M059J (cell line): ENCODE measurements at places on chromosomes 2 and 18.

- no peak for DNase-seq
Observed at GRCh38 chr2:75526842-75527241, 33.9 kb downstream of the EVA1A start.

DNA sequence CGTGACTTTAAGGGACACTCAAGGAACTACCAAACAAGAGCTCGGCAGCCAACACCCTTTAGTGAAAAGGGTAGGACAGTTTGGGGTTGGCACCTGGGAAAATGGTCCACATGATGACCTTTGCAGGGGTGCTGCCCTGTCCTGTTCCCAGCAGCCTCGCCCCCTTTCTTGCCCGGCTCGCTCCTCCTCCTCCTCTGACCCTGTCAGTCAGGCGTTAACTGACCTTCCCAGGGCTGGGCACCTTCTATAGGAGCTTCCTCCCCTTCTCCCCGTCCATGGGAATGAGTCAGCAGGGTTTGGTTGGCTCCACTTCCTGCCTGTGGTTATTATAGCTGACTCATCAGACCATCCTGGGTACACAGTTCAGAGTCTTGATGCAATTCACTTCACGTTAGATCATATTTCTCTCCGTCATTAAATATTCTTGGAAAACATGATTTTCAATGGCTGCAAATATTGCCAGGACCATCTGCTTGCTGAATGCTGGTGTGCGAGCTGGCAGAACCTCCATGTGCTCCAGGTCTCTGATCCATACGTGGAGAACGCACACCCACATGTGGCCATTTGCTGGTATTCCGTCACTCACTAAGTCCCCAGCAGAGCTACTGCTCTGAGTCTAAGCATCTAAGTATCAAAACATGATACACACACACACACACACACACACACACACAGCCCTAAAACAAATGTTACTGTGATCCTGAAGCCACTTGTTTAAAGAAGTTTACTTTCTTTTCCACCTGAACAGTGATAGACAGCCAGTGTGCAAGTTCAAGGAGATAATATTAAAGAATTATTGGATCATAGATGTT is 185.0 kb downstream of the ANAPC1 start:
- DNase-seq, result peak; percentile 99

DNA sequence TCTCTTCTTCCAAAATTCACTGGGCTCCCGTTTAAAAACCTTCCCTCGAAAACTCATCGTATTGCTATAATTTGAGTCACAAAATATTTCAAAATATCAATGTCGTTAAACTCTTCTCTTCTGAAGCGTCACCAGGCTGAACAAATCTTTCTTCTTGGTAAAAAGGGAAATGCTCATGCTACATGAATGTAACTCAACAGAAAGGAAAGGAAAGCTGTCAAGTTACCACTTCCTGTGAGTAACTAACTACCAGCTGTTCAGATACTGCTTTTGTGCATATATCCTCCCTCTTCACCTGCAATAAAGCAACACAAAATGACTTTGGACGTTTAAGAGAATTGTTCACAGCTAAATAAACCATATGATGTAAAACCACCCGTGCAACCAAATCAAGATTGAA is 95.4 kb downstream of the DOCK10 start:
- DNase-seq, result peak; percentile 69

DNA sequence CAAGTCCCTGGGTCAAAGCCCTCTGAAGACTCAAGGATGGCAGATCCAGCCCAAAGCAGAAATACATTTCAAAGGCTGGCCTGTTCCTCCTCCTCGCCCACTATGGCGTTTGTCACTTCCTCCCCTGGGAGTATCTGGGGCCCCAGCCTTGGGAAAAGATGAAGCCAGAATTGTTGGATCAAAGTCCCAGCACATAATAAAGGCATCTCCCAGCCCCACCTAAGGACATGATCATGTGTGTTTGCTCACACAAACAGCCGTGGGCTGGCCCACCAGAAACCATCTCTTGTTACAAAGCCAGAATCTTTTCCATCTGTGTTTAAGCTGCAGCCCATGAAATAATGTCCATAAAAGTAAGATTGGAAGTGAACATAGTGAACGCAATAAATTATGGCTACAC is 50.1 kb upstream of the HAAO start:
- no peak for DNase-seq

DNA sequence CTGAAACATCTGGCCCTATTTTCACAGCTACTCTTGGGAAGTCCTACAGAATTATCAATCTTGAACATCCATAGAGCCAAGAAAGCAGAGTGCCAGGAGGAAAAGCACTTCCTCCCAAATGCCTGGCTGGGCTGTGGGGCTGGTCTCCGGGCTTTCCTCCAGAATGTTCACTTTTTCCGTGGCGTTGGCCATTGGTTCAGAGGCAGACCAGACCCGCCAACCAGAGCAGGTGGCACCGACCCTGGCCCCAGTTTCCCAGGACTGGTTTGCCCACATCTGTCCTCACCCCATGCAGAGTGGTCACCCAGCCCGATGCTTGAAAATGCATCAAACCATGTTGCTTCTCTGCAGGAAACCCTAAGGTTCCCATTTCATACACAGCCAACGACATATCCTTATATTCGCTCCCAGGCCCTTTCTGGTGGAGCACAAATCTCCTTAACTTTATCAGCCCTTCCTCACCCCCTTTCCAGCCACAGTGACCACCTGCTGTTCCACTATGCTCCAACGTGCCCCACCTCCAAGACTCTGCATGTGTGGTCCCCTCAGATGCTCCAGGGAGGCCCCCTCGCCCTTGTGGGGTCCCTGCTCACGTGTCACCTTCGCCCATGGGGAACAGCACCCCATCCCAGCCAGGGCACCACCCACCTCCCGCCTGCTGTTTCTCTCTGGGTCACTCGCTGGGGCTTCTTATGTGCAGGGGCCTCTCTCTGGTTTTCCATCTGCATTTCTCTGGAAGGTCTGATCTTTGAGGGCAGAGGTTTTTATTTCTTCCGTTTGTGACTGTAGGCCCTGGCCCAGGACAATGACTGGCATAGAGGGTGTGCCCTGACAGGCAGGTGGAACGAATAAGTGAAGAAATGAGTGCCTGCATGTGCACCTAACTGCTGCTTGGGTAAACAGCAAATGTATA is 92.9 kb downstream of the PXDN start:
- DNase-seq, result no peak

- peak; percentile 3 for DNase-seq
Observed at GRCh38 chr2:197804758-197805714, 643 bp downstream of the PLCL1 start.

DNA sequence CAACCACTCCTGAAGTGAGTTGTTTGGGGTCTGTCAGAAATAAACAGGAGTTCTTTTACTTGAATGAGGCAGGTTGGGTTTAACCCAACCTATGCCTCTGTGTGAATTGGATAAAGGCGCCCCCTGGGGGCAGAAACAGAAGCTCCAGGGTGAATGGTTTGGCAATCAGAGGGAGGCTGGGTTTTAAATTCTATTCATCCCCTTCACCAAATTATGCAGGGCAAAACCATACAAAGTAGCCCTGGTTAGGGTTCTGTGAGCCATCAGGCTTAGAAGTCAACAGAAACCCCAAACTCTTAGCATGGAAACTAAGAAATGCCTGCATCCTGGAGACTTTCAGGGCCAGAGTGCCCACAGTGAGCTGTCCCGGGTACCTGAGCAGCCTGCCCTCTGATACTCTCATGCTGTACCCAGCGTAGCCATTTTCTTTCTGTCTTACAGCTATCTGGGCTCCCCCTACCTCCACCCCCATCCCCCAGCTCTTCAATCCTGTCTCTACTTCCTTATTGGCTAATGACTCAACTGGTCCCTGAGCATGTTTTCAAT is 241.5 kb downstream of the ICOS start:
- peak; percentile 3 for DNase-seq

- no peak for DNase-seq
Observed at GRCh38 chr2:156338578-156338977, 6.1 kb upstream of the NR4A2 start.

GRCh38 chr2:161096336-161096735 is 63.9 kb upstream of the TANK start:
- DNase-seq, result no peak

DNA sequence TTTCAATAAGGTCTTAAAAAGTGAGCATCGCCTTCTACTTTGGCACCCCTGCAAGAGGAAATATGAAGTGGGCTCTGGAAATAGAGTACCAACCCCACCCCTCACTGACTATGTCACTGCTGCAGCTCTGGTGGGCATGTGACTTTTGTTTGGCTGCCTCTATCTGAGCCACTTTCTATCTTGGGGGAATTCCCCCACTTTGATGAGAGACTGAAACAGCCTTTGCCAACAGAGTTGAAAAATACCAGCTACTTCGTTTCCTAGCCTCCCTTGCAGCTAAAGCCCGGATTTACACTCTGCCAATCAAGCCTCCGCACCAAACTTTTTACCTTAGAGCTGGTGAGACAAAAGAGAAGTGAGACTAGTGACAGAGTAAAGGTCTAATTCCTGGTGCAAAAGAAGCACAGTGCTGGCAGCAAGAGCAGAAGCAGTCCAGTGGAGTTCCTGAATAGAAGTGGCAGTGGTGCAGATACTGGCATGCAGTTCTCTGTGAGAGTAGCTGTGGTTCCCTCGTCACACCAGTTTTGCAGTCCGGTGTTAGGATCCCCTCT is 12.0 kb upstream of the GALNT14 start:
- no peak for DNase-seq

- peak; percentile 37 for DNase-seq
Observed at GRCh38 chr18:57635003-57635822, 13.6 kb upstream of the NARS1 start.

GRCh38 chr18:59945544-59945943 is 45.7 kb downstream of the PMAIP1 start:
- no peak for DNase-seq

- DNase-seq, result no peak
Observed at GRCh38 chr2:140117386-140117785, 1337.2 kb upstream of the NXPH2 start.

DNA sequence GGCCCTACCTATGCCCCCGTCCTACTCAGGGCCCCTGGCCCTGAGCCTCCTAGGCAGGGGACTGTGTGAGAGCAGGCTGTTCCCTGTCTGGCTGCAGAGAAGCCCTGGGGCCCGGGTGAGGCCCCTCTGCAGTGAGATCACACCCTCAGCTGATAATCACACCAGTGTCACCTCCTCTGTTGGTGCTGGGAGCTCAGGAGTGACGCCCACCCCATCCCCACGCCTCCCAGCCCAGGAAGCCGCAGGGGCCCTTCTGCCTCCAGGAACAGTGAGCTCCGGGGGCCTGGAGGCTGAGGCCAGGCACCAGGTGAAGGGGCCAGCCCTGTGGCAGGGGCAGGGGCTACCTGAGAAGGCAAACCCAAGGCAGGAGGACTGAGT is 20.0 kb downstream of the KCNIP3 start:
- no peak for DNase-seq

- DNase-seq, result peak; percentile 97
Observed at GRCh38 chr2:127516041-127516762, 10.1 kb downstream of the IWS1 start.

DNA sequence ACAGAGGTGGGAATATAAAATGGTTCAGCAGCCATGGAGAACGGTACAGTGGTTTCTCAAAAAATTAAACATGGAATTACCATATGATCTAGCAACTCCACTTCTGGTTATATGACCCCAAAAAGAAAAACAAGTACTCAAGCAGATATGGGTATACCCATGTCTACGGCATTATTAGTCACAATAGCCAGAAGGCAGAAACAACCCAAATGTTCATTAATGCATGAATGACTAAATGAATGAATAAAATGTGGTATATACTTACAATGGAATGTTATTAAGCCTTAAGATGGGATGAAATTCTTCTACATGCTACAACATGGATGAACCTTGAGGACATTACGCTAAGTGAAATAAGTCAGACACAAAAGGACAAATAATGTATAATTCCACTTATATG is 266.8 kb upstream of the FBXO11 start:
- peak; percentile 78 for DNase-seq

GRCh38 chr2:32284321-32284720 is 6.6 kb downstream of the YIPF4 start:
- DNase-seq, result peak; percentile 71

GRCh38 chr2:29478641-29479040 is 363.4 kb downstream of the CLIP4 start:
- no peak for DNase-seq

DNA sequence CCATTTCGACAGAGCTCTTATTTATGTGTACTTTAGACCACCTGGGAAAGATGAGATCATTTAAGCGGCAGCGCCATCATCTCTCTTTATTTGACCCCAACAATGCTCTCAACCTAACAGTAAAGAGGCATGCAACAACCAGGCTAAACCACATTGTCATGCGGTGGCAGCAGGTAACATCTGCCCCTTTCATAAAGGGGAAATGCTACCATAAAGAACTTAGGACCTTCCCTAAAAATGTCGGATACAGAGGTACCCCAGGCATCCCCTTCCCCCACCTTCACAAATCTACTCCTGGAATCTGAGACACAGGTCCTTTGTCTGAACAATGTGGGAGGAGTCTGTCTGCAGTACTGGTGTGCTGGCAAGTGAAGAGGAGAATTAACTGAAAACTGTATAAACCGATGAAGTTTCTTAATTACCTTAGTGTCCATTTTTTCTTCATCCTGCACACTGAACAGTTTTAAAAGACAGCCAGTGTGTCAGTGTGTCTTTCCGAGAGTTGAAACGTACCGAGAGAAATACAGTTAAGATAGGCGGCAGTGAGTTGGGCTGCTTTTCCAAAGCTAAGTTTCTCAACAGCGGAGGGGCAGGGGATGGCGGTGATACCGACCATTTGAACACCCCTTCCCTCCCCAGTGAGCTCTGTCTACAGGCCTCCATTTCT is 1.9 kb downstream of the MEX3C start:
- peak; percentile 71 for DNase-seq

DNA sequence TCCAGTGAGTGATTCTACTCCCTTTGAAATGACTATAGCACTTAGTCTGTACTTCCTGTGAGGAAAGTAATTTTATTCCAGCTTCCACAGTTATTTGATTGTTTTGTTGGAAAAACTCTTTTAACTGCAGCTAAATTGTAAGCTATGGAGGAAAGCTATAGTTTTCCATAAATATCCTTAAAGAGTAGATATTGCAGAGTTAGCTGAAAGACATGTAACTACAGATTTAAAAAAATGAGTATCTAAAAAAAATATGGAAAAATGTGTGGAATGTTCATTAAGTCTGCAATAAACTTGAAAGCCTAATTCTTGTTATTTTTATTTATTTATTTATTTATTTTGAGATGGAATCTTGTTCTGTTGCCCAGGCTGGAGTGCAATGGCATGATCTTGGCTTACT is 56.8 kb upstream of the AQP4 start:
- DNase-seq, result no peak

GRCh38 chr2:174392706-174393105 is 2.8 kb upstream of the SCRN3 start:
- DNase-seq, result no peak

DNA sequence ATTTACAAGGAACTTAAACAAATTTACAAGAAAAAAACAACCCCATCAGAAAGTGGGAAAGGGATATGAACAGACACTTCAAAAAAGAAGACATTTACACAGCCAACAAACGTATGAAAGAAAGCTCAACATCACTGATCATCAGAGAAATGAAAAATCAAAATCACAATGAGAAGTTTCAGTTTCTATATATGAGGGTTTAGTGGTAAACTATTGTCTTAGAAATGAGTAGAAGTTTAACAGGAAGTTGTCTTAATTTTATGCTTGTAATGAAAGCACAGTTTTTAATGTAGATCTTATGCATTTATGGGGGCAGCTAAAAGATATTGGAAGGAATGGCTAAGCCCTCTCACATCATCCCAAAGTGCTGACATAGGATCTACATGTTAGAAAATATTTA is 325.4 kb downstream of the ERBB4 start:
- DNase-seq, result no peak

- no peak for DNase-seq
Observed at GRCh38 chr2:143649226-143649740, 520.1 kb downstream of the ARHGAP15 start.

GRCh38 chr18:12307701-12308385 is at the start of gene TUBB6:
TSS of gene TUBB6 (plus strand) at chr18:12308241. CDS start at chr18:12308293, 52 bp downstream.
- DNase-seq, result peak; percentile 62

GRCh38 chr2:241933179-241933911 is 63.8 kb downstream of the RTP5 start:
- DNase-seq, result peak; percentile 13
